ENCODE measurements at places on chromosomes 2 and 18.

DNA sequence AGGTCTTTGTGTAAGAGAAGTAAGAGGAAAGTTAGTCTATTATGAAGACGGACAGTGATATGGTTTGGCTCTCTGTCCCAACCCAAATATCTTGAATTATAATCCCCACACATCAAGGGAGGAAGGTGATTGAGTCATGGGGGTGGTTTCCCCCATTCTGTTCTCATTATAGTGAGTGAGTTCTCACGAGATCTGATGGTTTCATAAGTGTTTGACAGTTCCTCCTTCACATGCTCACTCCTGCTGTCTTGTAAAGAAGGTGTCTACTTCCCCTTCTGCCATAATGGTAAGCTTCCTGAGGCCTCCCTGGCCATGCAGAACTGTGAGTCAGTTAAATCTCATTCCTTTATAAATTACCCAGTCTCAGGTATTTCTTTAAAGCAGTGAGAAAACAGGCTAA lies 67.6 kb downstream of the NEURL3 start:
- no peak for DNase-seq

DNA sequence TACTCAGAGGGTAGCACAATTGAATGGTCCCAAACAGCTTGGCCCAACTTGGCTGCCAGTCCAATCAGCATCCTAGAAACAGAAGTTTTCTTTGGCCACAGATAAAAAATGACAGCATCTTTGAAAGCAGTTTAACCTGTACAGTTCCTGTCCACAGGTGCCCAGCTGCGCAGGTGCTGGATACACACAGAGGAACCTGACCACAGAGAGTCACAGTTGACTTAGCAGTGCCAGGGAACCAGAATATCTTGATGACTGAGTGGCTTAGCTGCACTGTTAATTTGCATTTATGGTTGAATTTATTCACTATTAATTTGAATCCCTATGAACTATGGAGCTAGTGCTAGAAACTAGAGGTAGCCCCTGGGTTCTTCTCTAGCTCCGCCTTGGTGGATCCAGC lies 93.7 kb downstream of the TPGS2 start:
- no peak for DNase-seq

GRCh38 chr2:3762771-3763447 lies 59.5 kb downstream of the DCDC2C start:
- no peak for DNase-seq

GRCh38 chr2:180539541-180539940 lies 440.9 kb upstream of the UBE2E3 start:
- no peak for DNase-seq

DNA sequence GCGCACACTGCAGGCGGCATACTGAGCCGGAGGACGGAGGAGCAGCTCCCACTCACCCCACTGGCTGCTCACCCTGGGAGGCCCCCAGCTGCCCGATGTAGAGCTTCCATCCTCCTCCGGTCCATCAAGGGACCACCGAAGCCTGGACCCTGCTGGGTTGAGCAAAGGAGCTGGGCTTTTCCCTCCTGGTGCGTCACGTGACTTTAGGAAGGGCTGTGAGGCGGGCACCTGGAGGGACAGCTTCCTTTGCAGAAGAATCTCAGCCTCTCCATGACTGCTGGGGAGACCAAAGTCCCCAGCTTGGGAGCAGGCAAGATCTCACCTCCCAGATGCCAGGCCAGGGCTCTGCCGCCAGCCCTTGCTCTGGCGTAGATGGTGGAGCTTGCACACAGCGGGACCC lies 102.7 kb downstream of the TWIST2 start:
- no peak for DNase-seq

DNA sequence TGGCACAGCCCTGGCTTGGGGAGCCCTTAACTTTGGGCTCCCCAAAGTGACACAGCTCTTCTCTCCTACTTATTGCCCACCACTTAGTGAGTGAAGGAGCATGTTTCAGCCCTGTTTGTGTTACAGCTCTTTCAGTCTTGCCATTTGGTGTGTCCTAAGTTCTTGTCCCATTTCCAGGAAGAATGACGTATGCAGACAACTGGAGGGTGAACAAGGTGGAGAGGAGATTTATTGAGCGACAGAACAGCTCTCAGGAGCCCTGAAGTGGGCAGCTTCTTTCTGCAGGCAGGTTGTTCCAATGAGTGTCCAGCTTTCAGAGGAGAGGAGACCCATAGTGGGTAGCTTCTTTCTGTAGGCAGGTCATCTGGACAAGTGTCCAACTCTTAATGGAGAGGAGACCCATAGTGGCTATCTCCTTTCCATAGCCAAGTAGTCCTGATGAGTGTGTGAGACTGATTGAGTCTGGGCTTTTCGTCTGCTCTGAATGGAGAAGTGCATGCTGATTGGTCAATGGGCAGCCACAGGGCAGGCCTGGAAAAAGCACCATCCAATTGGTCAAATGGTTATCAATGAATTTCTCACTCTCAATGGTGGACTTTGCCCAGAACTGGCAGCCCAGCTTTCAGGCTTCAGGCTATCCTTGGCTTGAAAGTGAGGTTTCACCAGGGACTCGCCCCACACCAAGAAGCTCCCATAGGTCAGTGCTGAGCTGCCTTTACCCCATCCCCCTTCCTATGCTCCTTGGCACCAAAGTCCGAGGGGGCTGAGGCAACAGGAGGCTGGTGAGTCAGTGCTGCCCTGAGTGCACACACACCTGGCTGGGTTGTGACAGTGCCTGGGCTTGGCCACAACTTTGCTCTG lies 688.2 kb downstream of the NYAP2 start:
- no peak for DNase-seq

GRCh38 chr2:226086190-226086589 lies 686.7 kb downstream of the NYAP2 start:
- DNase-seq: no peak

DNA sequence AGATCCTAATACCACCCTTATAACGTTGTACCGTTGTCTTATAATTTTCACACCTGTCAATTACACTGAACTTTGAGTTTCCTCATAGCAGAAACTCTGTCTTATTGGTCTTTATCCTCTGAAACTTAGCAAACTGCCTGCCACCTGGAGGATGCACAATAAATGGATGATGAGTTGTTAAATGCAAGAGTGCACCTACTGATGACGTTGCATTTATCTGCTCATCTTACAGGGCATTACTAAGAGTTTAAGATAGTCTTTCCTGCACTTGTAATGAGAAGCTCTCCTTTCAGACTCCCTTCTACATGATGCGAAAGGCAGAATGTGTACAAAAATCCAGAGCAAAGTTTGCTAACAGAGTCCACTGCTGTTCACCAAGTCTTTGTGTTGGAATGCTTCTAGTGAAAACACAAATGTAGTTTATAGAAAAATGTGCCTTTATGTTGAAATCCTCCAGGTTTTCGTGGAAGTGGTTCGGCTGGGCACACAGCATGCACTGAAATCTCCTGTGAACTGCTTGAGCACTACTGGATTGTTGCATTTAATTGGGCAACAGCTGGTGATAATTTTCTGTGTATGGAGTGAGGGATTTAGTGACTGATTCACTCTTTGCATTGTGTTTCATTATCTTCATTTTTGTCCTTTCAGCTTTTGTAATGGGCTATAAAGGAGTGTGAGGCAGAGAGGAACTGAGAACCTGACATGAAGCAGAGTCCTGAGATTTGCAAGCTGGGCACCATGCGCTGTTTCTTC lies 665.8 kb upstream of the ID2 start:
- no peak for DNase-seq

- DNase-seq: no peak
These were observed 569 bp downstream of the TMX3 start for GRCh38 chr18:68714366-68714711.

- no peak for DNase-seq
These were observed 1123.3 kb upstream of the ACVR2A start for GRCh38 chr2:146721486-146721885.

DNA sequence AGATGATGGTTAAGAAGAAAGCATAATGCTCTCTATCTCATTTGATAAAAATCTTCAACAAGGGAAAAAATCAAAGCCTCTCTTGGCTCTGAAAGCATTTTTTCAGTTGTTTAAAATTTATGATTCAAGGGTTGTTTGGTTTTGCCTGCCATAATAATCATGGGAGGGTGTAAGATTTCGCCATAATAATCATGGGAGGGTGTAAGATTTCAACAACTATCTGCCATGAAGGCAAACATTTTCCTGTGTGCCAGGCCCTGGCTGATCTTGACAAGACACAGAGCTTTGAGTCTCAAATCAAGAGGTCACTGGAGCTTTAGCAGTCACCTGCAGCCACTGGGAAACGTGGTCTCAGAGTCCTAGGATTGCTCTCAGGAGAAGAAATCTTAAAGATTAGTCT lies 175.1 kb upstream of the PIEZO2 start:
- no peak for DNase-seq

GRCh38 chr2:5791371-5791770 lies 99.2 kb downstream of the SOX11 start:
- DNase-seq: no peak

DNA sequence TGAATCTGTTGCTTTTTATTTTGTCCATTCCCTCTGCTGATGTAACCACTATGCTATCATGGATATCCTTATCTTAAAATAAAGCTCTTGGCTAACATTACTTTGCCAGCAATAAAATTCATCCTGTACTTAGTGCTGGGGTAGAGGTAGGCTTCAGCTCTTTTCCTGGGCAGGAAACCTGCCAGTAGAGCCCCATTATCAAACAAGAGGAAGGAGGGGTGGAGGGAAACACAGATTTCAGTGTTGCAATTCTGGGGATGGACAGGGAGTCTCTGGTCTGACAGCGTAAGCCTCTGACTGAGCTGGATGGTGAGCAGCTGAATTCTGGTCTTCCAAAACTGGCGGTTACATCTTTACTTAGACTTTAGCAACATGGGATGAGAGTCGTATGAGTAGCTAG lies 47.5 kb downstream of the CASP8 start:
- no peak for DNase-seq

DNA sequence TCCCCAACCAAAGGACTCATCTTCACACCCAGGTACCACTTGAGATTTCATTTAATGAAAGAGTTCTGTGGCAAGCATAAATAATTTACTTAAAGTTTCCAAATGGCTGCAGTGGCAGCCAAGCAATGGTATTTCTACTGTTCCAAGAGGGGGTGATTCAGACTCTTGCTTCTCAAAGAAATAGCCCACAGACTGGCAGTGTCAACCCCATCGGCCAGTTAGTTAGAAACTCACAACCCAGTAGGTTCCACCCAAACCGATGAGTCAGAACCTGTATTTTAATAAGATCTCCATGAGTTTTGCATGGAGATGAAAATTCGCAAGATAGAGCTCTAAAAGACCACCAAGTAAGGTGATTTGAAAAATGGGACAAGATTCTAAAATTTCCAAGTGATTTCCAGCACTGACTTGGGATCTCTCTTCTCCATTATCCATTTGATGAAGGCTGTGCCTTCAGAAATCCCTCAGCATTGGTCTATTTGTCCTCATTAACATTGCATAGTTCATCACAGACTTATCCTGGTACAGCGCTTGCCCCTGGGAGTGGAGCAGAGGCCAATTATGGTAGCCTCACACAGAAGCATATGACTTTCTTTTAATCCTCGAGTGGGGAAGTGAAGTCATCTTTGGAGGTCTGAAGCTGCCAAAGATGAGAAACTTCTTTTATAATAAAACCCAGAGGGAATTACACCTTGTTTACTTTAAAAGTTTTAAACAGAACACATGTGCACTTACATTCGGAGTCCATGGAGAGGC lies 361.4 kb upstream of the ID2 start:
- no peak for DNase-seq

- DNase-seq: no peak
These were observed 73.7 kb upstream of the DNAJC10 start for GRCh38 chr2:182642328-182642727.

DNA sequence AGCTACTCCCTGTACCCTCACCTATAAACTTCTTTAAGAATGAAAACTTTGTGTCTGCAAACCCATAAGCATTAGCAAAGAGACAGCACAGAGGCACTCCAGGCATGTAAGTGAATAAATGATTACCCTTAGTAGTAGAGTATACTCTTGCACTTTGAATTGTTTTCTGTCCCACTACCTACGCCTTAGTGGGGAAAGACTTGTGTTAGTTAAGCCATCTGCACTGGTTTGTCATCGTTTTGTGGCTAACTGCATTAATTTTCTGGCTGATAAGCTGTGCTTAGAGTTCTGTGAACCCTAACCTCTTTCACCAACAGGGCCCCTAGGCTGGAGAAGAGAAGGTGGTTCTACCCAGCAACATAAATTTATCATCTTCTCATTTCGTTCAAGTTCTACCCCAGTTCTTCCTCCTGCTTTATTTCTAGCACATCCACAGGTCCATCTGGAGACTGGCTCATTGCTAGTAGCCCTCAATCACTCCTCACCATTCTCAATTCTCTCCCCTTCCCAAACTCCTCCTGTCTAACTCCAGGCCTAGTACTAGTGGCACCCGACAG lies 710 bp downstream of the LMAN2L start:
- DNase-seq: no peak

- DNase-seq: no peak
These were observed 24.6 kb upstream of the LBH start for GRCh38 chr2:30206461-30207430.

DNA sequence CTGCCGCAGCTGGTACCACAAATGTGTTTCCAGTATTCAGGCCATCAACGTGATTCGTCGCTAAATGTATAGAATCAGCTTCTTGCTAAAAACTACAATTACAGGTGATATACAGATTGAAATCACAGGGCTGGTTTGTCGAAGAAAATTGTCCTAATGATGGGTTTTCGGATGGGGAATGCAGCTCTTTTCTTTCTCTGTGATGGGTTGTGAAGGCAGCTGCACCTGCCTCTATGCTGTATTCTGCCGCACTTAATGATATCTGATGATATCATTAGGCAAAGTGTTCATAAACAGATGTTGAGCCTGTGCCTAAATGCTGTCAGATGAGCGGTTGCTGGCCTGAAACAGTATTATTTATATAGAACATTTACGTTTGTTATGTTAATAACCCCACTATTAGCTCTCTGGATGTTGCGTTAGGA lies 218.1 kb downstream of the ARHGAP15 start:
- no peak for DNase-seq

DNA sequence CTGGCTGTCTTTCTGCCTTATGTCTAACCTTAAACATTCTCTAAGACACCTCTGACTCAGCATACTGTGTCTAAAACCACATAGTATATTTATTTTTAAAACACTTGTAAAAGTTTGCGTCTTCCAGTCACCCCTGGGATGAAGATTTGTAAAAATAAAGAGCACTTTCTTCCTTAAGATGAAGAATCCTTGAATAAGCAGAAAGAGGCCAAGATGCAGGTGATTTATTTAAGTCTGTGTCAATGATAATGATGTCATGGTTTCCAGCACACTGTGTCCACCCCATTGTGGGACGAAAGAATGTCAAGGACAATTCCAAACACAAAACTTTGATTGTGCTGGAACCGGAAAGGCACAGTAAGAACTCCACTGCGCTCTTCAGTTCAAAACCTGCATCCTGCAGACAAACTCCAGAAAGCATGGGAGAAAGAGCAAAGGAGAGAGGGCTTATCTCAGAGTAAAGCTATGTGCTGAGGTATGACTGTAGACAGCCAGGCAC lies 92.9 kb downstream of the ZEB2 start:
- no peak for DNase-seq

GRCh38 chr2:62774555-62775366 lies 69.2 kb downstream of the EHBP1 start:
- DNase-seq: no peak

- no peak for DNase-seq
These were observed 614.2 kb upstream of the CDH2 start for GRCh38 chr18:28791101-28791500.

GRCh38 chr2:59754011-59754735 lies 799.3 kb downstream of the BCL11A start:
- no peak for DNase-seq

Measured in T-helper 17 cell (primary cell).